ENCODE measurements at places on chromosomes 16 and 17.

GRCh38 chr17:68540981-68541380 lies 28.8 kb downstream of the PRKAR1A start:
- DNase-seq, result no peak

DNA sequence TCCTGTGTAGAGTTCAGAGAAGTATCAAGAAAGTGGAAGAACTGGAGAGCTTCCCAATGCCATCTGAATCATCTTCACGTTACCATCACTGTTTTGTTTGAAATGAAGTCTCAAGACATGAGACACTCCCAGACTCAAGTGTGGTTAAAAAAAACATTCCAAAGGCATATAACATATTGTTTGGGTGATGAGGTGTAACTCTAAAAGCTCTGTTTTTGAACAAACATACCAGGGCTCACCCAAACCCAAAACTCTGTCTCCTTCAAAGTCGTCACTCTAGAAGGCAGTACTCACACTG lies 6.3 kb upstream of the ZCCHC14 start:
- no peak for DNase-seq

- DNase-seq, result no peak
Observed at GRCh38 chr17:76271669-76272540, 6.8 kb downstream of the UBALD2 start.

GRCh38 chr16:50183316-50183715 lies 30.2 kb downstream of the TENT4B start:
- DNase-seq, result no peak

DNA sequence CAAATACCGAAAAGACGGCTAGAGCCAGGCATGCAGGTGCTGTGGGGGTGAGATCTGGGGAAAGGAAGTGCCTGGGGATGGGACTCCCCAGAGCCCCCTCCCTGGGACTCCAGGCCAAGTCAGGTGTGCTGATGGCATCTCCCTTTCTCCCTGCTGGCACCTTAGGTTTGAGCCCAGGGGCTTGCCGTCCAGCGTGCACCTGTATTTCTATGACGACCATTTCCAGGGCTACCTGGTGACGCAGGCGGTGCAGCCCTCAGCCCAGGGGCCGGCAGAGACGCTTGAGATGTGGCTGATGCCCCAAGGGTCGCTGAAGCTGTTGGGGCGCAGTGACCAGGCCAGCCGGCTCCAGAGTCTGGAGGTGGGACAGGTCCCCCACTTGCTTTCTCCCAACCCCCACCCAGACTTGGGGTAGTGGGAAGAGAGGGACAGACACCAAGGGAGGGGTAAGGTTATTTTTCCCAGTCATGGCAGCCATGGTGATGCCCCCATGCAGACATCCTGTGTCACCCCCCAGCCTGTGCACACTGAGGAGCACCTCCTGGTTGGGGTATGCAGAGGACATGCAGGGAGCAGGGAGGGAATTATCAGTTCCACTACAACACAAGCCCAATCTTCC lies 11.1 kb downstream of the XYLT2 start:
- no peak for DNase-seq

DNA sequence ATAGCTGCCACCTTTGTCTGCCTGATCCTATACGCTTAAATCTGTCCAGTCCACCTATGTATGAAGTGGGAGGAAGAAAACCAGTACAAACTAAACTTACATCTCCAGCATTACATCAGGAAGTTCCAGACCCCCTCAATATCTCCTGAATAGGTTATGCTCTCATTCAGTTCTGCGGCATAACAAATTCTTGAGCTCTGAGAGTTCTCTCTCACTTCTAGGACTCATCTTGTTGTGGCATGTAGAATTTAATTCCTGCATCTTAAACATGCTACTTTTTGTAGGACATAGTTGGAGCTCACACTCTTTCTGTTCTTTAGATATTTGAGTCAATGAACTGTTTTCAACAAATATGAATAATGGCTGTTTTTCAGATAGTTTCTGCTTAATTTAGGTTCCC lies 662.5 kb downstream of the CDH11 start:
- no peak for DNase-seq

DNA sequence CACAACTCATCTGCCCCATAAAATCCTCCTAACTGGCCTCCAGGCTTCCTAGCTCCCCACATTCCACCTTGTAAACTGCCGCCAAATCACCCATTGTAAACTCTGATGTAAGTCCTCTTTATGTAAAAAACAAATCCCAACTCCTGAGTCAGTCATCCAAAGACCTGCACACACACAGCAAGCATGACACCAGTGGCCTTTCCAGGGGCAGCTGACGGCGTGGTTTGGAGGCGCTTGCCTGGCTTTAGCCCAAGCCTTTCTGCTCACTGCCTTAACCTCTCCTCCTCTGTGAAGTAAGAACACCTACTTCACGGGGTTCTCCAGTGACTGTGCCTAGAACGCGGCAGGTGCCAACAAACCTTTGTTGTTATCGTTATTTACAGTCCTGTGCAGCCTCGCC lies 14.0 kb downstream of the UBE2O start:
- DNase-seq, result no peak

GRCh38 chr16:85398050-85398451 lies 215.1 kb upstream of the GSE1 start:
- DNase-seq, result no peak

DNA sequence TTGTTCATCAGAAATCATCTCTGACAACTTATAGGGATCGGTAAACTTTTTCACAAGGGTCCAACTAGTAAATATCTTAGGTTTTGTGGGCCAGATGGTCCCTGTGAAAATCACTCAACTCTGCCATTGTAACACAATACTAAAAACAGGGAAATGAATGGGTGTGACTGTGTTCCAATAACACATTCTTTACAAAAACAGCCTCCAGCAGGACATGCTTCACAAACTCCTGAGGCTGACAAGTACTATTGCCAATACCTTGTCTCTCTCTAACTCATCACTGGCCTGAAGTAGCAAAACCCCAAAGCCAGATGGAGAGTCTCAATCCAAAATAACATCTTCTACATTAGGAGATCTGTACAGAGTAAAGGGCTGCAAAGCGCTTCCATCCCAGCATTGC lies 312.3 kb downstream of the TOX3 start:
- no peak for DNase-seq

DNA sequence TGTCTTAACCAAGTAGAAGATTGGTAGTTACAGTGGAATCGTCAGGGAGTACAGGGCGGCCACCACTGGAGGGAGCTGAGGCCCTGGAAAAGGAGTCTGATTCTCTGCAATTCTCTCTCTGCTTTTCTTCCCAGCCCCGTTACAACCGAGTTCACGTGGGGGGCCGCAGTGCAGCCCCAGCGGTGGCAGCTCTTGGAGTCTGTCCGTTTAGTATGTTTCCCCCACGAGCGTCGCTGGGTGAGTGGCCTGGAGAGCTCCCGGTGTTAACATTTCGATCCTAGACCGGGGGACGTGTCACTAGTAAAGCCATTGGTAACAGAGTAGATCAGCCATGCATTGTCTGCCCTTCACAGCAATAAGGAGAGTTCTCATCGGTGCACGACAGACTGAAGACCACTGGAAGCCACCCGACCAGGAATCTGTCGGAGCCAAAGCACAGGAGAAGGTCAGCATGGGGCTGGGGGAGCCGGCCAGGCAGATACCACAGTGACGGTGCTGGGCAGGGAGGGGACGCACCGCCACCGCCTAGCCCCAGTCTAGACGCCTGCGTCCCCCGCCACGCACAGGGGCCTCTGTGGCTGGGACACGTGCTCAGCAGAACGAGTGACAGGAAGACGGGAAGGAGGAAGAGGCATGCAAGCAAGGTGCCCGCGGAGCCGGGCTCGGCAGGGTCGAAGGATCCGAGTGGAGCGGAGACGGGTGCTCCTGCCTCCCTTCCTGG lies 15.7 kb downstream of the SLC16A3 start:
- no peak for DNase-seq

- no peak for DNase-seq
Observed at GRCh38 chr17:64780096-64781013, 118.2 kb upstream of the SMURF2 start.

DNA sequence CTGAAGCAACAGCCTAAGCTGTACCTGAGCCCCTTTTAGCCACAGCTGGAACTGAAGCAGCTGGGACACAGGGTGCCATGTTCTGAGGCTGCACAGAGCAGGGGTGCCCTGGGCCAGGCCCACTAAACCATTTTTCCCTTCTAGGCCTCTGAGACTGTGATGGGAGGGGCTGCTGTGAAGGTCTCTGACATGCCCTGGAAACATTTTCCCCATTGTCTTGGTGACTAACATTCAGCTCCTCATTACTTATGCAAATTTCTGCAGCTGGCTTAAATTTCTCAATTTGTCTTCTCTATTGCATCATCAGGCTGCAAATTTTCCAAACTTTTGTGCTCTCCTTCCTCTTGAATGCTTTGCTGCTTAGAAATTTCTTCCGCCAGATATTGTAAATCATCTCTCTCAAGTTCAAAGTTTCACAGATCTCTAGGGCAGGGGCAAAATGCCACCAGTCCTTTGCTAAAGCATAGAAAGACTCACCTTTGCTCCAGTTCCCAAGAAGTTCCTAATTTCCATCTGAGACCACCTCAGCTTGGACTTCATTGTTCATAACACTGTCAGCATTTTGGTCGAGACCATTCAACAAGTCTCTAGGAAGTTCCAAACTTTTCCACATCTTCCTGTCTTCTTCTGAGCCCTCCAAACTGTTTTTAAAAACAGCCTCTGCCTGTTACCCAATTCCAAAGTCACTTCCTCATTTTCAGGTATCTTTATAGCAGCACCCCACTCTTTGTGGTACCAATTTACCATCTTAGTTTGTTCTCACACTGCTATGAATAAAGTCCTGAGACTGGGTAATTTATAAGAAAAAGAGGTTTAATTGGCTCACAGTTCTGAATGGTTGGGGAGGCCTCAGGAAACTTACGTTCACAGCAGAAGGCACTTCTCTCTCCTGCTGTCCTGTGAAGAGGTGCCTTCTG lies 49.8 kb downstream of the TMEM100 start:
- no peak for DNase-seq

DNA sequence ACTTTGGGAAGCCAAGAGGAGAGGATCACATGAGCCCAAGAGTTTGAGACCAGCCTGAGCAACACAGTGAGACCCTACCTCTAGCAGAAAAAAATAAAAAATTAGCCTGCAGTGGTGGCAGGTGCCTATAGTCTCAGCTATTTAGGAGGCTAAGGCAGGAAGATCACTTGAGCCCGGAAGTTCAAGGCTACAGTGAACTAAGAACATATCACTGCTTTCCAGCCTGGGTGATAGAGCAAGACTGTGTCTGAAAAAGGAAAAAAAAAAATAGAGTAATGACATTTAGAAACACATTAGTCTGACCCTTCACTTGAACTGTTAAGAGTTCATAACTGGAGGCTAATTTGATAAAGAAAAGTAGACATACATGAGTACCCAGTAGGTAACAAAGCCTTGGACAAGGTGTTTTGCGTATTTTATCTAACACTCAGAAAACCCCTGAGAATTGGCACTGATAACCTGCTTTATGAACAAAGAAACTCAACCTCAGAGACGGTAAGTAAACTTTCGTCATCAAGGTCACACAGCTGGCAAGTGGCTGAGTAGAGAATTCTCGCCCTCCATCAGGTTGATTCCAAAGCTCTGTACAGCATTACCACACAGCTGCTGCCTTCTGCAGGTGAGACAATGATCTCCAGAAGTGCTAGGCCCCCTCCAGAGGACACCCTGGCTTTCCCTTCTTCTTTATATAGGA lies 101.1 kb downstream of the SMG6 start:
- DNase-seq, result no peak

DNA sequence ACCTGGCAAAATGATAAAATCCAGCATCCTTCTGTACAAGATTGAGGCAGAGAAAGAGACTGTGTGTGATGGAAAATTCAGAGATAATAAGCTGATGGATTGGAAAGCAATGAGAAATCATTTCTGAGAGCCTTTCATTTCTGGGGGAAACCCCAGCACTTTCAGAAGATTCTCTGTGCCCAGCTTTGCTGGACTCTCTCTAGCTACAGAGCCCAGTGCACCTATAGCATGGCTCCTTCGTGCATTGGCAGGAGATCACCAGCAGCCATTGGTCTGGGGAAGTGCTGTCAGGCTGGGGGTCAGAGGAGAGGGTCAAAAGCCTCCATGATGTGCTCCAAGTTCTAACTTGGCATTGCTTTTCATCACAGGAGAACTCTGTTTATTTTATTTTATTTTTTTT lies 259.9 kb downstream of the SOX9 start:
- no peak for DNase-seq

GRCh38 chr16:72989579-72990551 lies 58.1 kb downstream of the ZFHX3 start:
- no peak for DNase-seq

DNA sequence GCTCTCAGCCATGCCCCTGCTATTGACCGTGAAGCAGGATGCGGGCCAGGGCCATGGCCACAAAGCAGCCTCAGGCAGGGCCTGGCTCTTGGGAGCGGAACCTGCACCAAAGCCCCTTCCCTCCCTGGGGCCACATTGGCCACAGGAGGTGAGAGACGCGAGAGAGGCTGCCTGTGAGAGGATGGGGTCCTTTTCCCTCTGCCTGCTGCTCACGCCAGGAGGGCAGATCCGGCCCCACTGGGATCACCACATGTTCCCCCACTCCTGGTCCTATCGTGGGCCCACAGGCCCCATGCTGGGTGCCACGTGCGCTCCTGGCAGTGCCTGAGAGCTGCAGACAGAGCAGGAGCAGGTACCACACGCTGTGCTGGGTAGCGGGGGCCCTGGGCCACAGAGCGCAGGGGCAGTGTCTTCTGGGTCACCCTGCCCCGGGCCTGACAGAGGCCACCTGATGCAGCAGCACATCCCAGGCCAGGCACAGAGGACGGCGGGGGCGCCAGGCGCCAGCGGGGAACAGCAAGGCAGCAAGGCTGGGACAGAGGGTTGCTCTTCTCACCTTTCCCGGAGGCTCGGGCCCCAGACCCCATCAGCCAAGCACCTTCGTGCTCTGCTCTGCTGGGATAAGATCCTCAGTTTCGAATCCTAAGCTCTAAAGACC lies 9.2 kb upstream of the NUDT16L1 start:
- no peak for DNase-seq

DNA sequence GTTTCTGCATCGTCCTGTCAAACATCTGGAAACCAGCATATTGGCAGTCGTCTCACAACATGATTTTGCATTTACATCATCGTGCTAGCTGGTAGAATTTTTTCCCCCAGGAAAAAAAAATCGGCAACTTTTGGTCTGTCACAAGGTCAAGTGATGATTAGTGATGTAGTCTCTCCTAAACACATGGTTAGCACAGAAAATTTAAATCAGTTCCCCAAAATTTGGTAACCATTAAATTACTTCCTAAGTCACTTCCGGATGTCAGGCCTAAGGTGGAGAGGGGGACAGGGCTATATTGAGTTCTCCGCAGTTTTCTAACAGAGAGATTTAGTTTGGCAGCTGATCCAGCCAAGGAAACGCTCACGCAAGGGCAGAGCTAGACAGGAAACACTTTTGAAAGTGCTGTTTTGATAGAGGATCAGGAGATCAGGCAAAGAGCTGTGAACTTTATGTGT lies 271.0 kb upstream of the TBX2 start:
- DNase-seq, result no peak

GRCh38 chr17:56018211-56018610 lies 135.1 kb upstream of the ANKFN1 start:
- DNase-seq, result no peak

- no peak for DNase-seq
Observed at GRCh38 chr16:21197112-21197511, 14.3 kb downstream of the ZP2 start.
